Stimulated activated effector memory CD8-positive, alpha-beta T cell treated with anti-CD3 and anti-CD28 coated beads, Interleukin-12 subunit alpha, Interleukin-12 subunit beta, amount 100 ng/mL, for 72 hours (primary cell): ENCODE measurements at places on chromosomes 5 and 9.

DNA sequence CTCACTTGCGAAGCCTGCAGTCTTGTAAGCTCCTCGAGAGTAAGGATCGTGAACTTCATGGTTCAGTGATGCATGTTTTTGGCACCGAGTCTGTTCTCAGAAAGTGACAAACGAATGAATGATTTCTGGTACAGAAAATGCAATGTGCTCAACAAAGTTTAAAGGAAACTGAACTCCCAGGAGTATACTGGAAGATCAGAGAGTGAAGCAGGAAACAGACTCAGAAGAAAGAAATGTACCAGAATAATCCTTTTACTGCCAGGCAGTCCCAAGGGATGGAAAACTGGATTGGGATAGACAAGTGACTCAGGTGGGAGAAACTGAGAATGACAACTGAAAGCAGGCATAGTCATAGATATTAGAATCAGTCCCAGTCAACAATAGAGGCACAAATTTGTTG, 420.6 kb downstream of the CTNND2 start:
- no peak for DNase-seq

DNA sequence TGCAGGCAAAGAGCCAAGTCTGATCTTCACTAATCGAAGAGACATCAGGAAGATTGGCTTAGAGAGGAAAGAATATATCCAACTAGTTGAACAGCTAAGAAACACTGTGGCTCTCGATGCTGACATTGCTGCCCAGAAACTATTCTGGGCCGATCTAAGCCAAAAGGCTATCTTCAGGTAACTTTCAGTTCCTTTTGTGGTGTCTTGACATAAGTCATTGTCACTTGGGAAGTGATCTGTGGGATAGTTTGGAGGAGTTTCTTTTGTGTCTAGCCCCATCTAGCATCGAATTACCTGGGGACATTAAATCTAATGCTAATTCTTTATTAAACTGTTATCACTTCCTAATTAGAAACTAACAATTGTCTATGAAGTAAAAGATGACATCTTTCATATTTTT, 24.0 kb downstream of the VLDLR start:
- no peak for DNase-seq

- no peak for DNase-seq
These were observed 138.6 kb downstream of the TRIO start for GRCh38 chr5:14281746-14282181.

GRCh38 chr5:140039561-140039960, 3.5 kb downstream of the NRG2 start:
- DNase-seq: no peak
